ENCODE measurements at places on chromosomes 13 and 19.

DNA sequence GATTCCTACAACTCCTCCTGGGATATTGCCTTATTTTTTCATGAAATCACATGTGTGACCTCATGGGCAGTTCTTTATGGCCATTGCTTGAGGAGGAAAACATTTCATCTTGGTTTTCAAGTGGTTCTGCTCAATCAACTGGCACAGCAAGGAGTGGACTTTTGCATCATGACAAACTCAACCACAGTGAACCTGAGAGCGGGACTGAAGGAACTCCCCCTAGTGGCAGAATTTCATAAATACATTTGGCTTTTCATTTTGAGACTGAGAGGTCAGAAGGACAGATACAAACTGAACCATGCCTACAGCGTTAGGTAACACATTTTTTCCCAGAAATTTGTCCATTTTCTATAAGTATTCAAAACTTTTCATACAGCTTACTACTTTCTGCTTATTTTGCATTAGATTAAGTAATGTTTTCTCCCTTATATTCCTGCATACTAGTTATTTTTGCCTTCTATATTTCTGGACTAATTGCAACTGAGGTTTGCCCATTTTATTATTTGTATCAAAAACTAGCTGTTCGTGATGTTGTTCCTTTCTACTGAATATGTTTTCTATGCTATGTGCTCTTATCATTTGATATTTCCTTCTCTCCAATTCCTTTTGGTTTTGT is 13.4 kb upstream of the SIGLEC12 start:
- H3K4me1 ChIP-seq: no peaks in the 10 kb centered on the region
- no peak for DNase-seq
- H3K27me3 ChIP-seq: peaks cover 39% of the 10 kb centered on the region

GRCh38 chr13:65943024-65943423 is 1287.1 kb downstream of the PCDH9 start:
- H3K4me1 ChIP-seq: peaks cover 9% of the 10 kb centered on the region
- H3K4me3 ChIP-seq: no peak overlapping the region
- no peak overlapping the region for H3K27ac ChIP-seq
- no peaks in the 10 kb centered on the region for H3K36me3 ChIP-seq
- H3K27me3 ChIP-seq: no peaks in the 10 kb centered on the region

- H3K36me3 ChIP-seq: no peaks in the 10 kb centered on the region
- no peaks in the 10 kb centered on the region for H3K4me1 ChIP-seq
- no peak overlapping the region for H3K4me3 ChIP-seq
- no peaks in the 10 kb centered on the region for H3K27me3 ChIP-seq
Observed at GRCh38 chr19:30879225-30879624, 470.0 kb downstream of the TSHZ3 start.

DNA sequence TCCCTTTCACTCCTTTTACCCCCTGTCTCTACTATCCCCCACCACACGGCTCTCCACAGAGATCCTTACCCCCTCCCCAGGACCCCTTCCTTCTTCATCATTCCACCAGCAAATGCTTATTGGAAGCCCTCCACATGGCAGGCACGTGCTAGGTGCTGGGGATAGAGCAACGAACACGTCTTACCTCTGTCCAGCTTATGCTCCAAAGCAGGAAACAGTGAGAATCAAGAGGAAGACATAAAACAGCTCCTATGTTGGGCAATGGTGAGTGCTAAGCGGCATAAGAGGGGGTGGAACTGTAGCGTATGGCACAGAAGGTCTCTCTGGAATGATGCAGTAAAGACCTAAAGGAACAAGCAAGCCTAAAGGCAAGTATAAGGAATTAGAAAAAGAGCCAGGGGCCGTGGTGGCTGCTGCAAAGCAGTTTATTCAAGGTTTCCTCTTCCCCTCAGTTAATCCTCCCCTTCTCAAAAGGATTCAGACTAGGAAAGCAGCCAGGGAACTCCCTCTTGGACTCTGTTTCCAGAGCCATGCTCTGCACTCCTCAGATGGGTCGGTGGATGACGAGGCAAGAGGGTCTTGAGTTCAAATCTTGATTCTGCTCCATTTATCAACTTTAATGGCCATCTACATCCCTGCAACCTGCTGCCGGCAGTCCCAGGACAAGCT is 289.4 kb downstream of the FOXO1 start:
- no peaks in the 10 kb centered on the region for H3K36me3 ChIP-seq
- no peaks in the 10 kb centered on the region for H3K27me3 ChIP-seq
- no peak overlapping the region for H3K27ac ChIP-seq
- peaks cover 23% of the 10 kb centered on the region for H3K4me1 ChIP-seq
- H3K4me3 ChIP-seq: no peak overlapping the region

DNA sequence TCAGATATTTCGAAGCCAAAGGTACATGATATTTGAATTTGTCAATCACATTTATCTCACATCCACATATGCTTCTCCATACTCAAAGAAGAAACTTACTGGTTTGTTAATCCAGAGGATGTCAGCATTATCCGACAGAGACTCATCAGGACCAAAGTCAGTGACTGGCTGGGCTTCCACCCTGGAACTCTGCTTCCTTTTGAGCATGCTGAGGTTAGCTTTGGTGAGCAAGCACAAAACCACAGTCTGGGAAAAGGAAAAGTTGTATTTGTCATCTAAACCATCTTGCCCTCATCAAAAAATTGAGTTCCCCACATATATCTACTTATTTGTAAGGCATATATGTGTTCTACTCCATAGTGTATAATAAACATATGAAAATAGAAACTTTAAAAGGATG is 17.4 kb downstream of the NALCN start:
- DNase-seq: no peak
- H3K27ac ChIP-seq: no peak overlapping the region
- H3K27me3 ChIP-seq: no peaks in the 10 kb centered on the region
- no peaks in the 10 kb centered on the region for H3K4me1 ChIP-seq
- no peak overlapping the region for H3K4me3 ChIP-seq

DNA sequence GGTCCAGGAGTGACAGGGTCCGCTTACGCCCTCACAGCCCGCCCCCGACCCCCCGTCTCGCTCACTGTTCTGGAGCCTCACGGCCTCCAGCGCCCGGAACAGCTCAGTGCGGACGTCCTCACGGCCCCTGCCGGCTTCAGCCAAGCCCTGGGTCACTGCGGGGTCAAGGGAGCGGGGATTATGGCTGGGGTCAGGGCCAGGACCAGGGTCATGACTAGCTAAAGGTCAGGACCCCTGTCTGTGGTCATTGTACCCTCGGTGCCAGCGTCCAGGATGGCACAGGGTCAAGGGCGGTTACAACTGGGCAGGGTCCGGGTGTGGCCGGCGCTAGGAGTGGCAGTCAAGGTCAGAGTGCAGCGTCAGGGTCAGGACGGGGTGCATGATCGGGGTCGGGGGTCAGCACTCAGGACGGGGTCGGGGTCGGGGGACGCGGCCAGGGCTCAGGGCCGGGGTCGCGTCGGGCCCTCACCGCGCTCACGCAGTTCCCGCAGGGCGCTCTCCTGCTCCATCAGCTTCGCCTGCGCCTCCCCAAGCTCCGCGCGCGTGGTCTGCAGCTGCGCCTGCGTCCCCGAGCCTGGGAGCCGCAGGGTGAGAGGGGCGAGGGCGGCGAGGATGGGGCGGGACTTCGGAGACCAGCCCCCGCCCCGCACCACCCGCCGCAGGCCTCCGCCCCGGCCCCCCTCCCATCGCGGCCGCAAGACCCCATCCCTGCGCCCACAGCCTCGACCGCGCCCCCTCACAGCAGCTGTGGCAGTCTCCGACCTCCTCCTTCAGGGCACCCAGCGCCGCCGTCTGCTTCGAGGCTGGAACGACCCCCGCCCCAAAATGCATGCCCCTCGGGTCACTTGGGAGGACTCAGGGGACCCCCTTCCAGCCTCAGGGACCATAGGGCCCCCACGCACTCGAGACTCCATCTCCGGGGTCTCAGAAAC is 1.4 kb downstream of the CLEC4G start:
- H3K4me3 ChIP-seq: no peak overlapping the region
- no peak overlapping the region for H3K27ac ChIP-seq
- no peaks in the 10 kb centered on the region for H3K4me1 ChIP-seq
- peaks cover 79% of the 10 kb centered on the region for H3K27me3 ChIP-seq
